Body of pancreas (tissue), 4 donors: ENCODE measurements at places on chromosomes 2 and 18. TPM values are rescaled to one million over a fixed set of nuclear protein-coding genes. Genes with fewer than 3 reads are reported as not detected.

The CABYR gene
- not detected for total RNA-seq

The IL18RAP gene
- total RNA-seq: 24.4 TPM

The CRACDL gene
- 22.1 TPM for total RNA-seq

The CRYGC gene
- not detected for total RNA-seq

DNA sequence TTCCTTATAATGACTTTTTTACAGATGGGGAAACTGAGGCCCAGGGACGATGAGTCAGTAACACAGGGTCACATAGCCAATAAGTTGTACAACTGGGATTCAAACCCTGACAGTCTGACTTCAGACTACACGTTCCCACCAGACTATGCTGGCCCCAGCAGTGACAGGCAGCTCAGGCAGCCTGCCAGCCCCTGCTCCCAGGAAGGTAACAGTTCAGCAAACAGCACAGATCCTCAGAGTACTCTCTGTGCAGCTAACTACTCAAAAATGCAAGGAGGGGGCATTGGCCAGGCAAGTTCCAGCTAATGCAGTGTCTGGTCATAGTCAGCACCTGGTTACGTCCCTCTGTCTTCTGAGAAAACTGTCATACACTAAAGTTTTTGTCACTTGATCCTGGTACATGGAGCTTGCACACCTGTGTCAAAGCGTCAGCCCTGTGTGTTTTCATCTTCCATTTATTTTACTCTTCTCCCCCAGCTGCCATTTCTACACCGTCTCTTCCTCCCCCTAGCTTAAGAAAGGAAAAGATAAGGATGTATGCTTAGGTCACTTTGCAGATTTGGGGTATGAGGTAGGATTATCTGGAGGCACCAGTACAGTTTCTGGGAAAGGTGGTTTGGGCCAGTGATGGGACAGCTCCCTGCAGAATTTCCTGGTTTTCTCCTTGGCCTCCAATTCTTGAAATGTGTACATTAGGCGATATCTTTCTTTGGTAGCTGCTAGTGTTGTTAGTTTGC lies 4.5 kb downstream of the SMARCAL1 start:
- no peak for DNase-seq

GRCh38 chr2:231934441-231935206 lies 8.4 kb upstream of the NPPC start:
- no peak for DNase-seq

- no peak for DNase-seq
These were observed 4.8 kb downstream of the ITGA4 start for GRCh38 chr2:181462033-181462432.

DNA sequence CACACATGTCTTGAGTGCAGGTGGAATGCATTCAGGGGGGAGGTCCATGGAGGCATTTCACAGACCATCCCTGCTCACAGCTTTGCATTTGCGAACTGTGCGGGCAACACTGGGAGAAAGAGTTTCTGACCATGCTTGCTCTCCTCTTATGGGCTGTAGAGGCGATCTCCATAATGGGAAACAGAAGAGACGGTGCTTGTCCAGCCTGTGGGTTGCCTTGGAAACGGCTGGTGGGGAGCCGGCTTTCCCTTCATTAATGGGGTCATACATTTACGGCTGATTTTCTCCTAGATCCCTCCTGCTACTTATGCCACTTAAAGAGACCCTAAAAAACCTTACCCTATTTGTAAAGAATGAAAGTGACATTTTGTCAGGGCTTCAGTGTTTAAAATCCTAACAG lies 147.4 kb downstream of the SOX11 start:
- DNase-seq: no peak

GRCh38 chr18:3040881-3041280 lies 27.9 kb upstream of the LPIN2 start:
- no peak for DNase-seq

DNA sequence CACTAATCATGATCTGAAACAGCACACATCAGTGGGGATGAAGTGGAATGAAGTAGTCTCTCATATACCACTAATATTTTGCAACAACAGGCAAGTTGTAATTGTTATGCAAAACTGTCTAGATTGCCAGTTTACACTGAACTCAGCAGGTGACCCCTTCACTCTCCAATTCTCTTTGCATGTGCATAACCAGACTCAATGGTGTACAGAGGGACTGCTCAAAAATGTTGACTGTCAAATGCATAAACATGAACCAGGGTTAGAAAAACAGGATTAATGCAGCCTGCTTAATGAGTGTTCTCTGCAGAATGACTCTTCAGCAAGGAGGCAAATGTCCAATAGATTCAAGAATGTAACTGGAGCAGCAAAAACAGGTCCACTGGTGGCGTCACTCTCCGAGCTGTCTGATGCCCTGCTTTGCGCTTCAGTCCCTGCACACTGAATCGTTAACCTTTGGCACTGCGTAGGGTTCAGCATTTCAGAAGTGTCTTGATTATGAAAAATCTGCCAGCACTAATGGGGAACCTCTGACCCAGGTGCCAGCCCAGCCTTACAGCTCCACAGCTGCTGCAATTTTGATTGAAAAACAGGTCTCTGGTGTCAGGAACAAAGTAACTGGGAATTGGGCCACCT lies 209.3 kb downstream of the TDRD15 start:
- DNase-seq: no peak

- DNase-seq: no peak
These were observed 20.2 kb upstream of the DLX1 start for GRCh38 chr2:172065111-172065510.

DNA sequence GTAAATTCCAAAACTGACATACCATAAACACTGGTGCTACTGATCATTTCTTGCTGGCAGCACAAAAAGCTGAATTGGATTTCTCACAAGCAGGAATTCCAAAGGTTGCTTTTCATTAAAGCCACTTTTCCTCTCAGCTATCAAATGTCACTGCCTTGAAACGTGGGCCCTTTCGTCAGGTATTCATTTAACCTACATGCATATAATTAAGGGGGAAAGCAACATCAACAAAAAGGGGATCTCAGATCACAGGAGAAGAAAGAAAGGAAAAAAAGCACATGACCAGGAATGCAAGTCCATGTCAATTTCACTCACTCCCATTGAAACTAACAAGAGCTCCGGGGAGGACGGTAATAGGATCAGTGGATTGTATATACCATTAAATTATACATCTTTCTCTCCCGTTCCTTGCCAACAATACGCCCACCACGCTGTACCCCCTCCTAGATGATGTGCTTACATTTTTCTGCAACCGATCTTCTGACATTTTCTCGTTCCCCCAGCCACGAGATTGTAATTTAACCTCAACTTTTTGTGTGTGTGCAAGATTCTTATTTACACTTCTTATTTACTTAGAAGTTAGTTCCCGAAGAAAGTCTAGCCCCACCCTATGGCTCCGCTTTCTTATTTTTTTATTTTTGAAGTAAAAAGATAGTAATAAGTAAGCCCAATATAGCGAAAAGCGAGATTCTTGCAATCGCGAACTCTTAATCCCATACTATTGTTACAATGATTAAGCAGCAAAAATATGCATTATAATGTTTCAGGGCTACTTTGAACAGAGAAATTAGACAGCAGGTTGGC lies 725 bp downstream of the FIGN start:
- no peak for DNase-seq

DNA sequence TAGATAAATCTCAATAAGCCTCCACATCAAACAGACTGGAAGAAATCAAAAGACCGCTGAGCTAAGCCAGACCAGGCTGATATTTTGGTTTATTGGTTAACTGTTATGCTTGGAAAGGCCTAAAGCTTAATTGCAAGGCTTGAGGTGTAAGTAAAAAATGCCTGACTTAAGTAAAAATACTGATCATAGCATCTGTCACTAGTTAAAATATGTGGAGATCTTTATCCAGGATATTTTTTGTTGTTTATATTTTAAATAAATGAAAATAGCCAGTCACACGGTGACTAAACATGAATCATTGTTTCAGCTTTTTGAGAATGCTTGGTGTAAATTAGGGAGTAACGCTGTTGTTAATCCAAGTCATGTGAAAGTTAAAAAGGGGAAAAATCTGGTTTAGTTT lies 127.9 kb downstream of the THADA start:
- no peak for DNase-seq

DNA sequence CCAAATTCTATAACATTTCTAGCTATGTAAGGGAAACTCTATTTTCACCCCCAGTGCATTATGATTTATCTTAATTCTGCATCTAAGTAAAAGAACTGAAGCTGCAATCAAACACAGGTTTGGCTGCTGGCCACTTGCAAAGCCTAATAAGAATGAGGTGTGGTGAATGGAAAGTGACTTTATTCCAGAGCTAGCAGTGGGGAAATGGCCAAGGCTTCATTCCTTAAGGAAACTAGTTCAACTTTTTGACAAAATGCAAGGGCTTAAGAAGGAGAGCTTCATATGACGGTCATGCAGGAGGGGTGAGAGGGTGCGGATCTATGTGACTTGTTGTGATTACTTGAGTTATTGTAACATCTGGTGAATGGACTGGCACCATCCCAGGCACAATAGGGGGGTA lies 1802.0 kb downstream of the SUCLG1 start:
- no peak for DNase-seq

DNA sequence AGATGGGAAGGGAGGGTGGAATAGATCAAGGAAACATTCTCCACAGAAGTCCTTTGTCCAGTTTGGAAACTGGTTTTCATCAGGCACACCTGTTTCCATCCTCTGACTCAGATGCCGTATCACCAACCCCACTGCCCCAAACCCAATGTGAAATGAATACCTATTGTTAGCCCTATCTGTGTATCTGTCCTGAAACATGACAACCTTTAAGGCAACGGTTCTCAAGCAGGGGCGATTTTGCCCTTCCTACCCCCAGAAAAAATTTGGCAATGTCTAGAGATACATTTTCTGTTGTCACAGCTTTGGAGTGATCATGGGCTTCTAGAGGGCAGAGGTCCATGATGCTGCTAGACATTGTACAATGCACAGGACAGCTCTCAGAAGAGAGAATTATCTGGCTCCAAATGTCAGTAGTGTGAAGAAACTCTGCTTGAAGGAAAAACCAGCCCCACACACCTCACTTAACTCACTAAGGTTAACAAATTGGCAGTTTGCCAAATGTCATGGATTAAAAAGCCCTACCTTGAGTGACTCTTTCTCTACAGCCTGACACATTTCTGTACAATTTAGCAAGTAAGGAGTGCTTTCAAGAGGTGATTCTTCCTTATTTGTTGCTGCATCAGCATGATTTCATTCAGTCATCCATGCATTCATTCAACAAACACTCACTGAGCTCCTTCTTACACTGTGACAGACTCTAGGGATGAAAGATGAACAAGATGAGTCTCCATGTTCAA lies 3.4 kb downstream of the SCTR start:
- no peak for DNase-seq

DNA sequence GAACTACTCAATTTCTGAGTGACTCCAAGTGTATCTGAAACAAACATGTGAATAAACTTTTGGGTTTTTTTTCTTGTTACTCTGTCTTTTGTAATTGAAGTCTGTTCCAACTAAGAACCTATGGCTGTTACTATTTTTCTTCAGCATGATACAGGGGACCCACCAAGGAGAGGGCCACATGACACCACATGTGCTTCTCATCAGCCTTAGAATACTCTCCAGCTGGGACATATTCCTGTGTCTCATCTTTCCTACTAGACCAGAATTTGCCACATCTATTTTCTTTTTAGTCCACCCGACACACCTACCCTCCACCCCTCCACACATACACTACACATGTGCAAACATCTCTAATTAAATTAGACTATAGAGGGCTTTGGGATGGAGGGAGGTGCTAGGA lies 191.7 kb upstream of the NDUFV2 start:
- DNase-seq: no peak

DNA sequence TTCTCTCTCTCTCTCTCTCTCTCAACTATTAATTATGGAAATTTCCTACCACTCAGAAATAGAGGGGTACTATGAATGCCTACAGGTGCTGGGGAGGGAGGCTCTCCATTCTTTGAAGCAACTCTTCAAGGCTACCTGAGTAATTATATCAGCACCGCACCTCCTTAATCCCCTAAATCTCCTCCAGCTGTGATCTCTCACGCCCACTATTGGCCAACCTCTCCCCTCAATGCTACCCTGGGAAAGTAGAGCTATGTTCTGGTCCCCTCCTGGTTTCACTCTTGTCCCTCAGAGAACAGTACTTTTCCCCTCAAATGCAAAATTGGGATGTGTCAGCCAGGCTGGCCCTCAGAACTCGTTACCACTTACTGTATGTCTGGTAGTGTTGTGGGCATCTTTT lies 1.6 kb downstream of the MOCOS start:
- no peak for DNase-seq

DNA sequence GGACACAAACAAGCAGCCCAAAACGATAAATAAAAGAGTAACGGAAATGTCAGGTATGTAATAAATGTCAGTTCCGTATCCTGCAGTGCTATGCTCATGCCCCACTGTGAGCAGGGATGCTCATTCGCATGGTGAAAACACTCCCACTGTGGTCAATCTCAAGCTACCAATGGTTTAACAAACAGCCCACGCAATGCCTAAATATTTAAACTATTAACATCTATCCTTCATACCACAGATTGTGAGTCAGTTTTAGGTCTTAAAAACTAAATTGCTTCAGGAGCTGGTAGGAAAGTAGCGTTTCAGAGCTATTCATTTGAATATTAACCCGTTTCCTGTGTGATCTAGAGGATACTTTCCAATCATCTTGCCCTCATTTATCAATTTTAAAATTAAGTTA lies 207.4 kb downstream of the TCF4 start:
- DNase-seq: no peak

DNA sequence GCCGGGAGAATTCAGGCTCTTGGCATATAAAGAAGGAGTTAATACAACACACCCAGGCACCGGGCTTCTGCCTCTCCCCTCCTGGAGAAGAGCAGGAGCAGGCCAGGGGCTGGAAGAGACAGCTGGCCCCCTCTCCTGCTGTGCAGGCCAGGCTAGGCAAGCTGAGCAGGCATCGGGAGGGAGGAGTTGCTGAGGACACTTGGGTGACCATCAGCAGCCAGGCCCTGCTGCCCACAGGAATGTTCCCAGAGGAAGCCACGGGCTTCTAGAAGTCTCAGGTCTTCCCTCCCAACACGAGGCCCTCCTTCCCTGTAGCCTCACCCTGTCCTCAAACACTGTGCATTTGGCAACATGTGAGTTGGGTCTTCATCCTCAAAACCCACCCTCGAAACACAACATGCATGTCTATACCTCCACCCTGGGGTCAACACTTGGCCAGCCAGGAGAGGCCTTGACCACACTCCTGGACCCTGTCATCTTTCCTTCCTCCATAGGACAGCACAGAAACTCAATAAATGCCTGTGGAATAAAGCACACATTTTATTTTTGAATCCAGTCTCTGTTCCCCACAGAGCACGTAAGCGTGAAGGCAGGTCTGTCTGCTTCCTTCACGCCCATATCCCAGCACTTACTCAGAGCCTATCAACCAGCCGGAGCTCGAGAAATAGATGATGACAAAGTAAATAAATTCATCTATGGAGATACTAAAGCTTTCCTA lies 433.8 kb upstream of the ID2 start:
- DNase-seq: no peak

GRCh38 chr2:150531591-150531990 lies 44.1 kb upstream of the RND3 start:
- no peak for DNase-seq

DNA sequence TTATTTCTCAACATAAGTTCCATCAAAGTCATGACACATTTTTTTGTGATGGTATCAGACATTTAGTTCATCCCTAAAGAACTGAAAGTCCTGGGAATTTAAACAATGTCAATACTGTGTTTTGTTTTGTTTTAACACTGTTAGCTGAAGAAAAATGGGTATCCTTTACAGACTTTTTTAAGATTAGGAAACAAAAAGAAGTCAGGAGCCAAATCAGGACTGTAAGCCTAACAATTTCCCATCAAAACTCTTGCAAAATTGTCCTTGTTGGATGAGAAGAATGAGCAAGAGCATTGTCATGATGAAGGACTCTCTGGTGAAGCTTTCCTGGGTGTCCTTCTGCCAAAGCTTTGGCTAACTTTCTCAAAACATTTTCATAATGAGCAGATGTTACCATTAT lies 69.4 kb downstream of the SRD5A2 start:
- DNase-seq: no peak
